ENCODE measurements at places on chromosomes 2 and 18.

DNA sequence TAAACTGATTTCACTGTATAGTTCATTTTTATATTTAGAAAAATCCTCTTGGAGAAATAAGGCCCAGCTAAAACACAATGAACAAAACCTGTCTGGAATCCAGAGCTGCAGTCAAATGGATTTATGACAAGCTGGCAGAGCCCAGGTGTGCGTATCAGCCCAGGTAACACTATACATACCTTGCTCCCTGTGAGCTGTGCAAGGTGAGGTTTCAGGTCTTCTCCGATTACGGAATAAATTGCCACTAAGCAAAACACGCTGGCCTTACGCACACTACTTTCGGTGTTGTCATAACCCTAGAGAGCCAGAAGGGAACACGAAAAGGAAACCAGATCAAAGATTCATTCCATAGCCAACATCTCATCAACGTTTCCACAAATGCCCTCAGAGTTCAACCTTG, 61.9 kb upstream of the TFCP2L1 start:
- DNase-seq, result no peak

GRCh38 chr2:33909945-33910695, 311.0 kb upstream of the FAM98A start:
- DNase-seq, result no peak

DNA sequence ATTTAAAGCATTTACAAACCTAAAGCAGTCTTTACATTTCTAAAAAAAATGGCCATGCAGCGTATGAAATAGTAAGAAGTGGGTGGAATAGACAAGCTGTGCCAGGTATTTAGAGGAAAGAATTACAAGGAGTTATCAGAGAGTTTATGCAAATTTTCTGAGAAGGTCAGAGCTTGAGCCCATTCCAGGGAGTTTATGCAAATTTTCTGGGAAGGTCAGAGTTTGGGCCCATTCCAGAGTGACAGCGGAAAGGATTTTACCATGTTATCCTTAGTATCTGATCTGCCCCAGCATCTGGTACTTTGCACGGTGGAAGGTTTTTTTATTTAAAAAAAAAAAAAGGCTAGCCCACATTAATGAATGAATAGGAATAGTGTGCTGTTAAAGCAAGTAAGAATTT, 1.4 kb upstream of the DOK6 start:
- no peak for DNase-seq

GRCh38 chr2:96329456-96329855, 4.3 kb downstream of the ITPRIPL1 start:
- DNase-seq, result no peak

DNA sequence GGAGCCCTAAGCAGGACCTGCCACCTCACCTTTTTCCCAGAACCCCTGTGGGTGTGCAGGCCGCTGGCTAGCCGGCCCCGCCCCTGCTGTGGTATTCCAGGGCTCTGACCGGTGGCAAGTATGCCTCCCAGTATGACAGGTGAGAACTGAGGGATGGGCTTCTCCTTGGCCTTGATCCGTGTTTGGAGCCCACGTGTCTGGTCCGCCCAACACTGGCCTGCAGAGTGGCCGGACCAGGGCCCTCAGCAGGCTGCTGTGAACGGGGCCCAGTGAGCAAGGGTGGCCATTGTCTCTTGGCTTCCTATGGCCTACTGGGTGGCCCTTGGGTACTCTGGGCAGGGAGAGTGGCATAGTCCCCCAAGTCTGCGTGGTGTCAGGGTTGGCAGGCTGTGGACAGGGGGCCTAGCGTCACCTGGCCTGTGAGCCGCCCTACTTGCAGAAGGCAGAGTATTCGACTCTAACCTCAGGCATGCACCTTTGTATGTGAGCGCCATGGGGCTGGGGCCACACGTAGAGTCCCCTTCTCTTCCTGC, 1.8 kb downstream of the RNPEPL1 start:
- DNase-seq, result no peak

All from activated gamma-delta T cell (primary cell).